ENCODE measurements at places on chromosomes 1 and 21.
A peak's percentile ranks its signal among the peaks of the same experiment; 100 is the strongest.

DNA sequence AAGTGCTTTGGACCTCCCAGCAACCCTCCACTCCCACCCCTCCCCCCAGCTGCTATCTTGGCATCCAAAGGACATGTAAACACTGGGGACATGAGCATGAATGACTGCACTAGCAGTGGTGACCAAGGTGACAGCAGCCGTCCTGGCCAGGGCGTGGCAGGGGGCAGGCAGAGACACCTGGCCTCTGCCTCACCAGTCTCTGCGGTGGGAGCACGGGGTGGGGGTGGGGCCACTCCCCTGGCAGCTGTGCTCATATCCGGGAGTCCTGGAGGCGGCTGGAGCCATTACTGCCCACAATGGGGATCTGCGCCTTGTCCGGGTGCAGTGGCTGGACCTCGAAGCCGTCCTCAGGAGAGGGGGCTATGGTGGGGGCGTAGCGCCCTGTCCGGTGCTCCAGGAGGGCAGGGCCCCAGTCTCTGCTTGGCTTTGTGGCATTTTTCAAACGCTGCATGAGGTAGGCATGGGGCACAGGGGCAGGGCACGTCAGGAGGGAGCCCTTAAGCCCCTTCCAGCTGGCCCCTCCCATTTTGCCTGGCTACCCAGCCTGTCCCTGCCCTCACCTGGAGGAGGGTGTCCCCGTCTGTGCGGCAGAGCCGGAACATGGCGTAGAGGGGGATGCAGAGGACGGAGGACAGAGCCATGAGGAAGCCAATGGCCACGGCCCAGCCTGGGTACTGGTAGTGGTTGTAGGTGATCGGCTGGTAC is 6.0 kb downstream of the CCDC24 start:
- no peak for DNase-seq

- peak; percentile 33 for DNase-seq
Measured at GRCh38 chr1:156750711-156751450, 594 bp downstream of the HDGF start.

- DNase-seq, result no peak
Measured at GRCh38 chr1:36855699-36856494, 178.4 kb downstream of the GRIK3 start.

DNA sequence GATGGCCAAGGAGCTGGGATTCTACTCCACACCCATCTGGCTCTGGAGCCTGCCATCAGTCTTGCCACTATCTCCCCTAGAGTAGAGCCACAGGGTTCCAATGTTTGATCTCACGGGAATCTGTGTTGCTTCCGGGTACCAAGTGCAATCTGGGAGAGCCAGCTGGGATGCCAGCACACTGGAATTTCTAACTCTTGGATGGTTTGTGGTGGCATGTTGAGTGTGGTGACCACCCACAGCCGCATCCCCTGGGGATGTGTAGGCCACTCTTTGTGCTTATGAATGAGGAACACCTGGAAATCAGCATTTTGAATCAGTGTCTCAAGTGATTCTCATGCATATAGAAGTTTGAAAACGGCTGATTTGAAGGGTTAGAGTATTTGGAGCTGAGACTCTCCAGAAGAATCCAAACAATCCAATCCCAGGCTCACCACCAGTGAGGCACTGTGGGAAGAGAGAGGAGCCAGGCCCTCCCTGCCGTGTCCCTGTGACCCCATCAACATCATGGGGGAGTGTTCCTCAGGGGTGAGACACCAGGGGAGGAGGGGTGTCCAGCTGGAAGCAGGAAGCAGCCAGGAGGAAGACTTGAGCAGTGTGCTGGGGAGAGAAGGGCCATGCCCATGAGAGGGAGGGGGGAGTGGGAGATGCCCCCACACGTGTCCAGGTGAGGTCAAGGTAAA is 13.4 kb downstream of the FBLIM1 start:
- DNase-seq, result no peak

DNA sequence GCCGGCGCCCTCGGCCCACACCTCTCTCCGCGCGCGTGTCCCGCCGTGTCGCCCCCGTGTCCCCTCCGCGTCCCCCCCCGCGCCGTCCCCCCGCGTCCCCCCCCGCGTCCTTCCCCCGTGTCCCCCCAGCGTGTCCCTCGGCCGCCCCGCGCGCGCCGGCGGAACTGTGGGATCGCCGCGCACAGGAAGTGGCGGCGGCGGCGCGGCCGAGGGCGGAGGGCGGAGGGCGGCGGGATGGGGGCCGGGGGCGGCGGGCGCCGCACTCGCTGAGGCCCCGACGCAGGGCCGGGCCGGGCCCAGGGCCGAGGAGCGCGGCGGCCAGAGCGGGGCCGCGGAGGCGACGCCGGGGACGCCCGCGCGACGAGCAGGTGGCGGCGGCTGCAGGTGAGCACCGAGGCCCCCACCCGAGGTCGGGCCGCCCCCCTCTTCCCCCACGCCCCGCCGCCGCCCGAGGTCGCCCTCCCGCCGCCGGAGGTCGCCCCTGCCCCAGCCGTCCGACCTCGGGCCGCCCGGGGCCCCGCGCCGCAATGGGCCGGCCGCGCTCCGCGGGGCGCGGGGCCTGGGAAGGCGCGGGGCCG is at the start of gene AGPAT3:
AGPAT3 (plus strand) TSS at position 262 of the 578 bp plus-strand sequence. CDS start 94,459 bp downstream, outside the sequence.
- peak; percentile 34 for DNase-seq

DNA sequence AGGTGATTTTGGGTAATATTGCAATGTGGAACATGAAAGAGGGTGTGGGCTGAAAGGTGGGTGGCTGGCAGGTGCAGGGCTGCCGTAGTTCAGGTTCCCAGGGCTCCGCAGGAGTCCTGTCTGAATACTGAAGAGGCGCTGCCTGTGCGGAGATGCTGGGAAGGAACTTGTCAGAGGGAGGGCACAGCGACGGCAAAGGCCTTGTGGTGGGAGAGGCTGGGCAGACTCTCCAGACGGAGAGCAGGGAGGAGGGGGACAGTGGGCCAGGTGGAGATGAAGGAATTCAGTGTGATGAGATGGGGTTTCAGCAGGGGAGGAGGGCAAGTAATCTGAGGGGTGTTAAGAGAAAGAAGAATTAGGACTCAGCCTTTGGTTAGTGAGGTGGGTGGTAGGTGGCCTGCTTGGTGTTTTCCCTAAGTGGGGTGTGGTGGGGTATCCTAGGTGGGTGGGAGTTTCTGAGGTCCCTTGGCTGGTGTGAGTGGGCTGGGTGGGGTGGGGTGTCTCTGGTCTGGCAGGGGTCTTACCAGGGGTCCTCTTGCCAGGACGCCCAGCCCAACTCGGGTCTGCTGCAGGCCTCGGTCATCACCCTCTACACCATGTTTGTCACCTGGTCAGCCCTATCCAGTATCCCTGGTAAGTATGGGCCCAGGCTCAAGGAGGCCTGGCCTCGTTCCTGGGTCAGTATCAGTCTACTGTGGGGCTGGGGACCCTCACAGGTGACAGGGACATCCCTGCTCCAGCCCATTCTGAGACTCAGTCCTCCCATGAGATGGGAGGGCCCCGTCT is 15.6 kb downstream of the SERINC2 start:
- DNase-seq, result no peak

DNA sequence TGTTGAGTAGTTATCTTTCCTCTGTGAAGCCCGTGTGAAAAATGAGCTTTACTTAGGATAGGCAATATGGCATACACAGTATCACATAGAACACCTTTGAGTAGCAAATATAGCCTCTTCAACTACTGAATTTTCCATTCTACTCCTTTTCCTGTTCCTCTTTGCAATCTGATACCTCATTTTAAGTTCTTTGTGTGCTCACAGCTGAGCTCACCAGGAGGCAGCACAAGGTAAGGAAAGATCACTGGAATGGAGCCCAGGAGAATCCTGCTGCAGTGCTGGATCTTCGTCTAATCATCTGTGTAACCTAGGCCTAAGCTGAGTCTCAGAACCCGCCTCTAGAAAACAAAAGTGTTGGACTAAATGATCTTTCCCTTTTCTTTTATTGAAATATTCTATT is 171.0 kb downstream of the LRRC40 start:
- no peak for DNase-seq

GRCh38 chr1:95233319-95233736 is 682 bp upstream of the RWDD3 start:
- DNase-seq, result no peak

DNA sequence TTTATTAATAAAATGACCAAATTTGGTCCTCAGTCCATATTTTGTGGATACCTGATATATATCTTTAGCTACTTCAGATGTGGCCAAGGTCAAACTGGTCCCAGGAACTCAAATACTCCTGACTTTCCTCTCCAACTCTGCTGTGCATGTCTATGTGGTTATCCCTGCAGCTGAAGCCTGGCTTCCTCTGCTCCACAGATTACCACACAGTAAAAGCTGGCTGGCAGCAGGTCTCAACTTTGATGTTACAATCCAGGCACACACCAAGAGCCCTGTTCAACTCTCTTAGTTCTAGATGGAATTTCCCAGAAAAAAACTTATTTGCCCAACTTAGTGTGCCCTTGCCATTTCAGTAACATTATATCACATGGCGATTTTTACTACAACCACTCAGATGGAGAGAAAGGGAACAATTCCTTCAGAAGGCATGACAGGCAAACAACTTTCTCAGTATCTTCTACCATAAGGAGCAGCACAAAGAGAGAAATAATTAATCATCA is 479.5 kb downstream of the PLPP3 start:
- no peak for DNase-seq

DNA sequence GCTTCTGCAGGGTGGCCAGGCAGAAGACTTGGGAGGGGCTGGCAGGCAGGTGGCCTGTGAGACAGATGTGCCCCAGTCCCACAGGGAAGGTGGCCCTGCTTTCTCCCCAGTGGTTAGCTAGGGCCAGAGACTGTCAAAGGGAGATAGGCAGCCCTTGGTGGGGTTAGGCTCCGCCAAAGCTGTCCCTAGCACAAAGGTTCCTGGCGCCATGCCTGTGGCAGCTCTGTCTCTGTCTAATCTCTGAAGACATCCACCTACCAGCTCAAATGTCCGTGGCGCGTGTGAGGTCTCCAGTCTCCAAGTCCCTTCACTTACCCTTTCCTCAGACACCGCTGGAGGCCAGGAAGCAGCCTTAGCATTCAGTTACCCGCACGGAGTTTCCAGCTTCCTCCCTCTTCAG is 17.7 kb downstream of the TCP10L start:
- no peak for DNase-seq

DNA sequence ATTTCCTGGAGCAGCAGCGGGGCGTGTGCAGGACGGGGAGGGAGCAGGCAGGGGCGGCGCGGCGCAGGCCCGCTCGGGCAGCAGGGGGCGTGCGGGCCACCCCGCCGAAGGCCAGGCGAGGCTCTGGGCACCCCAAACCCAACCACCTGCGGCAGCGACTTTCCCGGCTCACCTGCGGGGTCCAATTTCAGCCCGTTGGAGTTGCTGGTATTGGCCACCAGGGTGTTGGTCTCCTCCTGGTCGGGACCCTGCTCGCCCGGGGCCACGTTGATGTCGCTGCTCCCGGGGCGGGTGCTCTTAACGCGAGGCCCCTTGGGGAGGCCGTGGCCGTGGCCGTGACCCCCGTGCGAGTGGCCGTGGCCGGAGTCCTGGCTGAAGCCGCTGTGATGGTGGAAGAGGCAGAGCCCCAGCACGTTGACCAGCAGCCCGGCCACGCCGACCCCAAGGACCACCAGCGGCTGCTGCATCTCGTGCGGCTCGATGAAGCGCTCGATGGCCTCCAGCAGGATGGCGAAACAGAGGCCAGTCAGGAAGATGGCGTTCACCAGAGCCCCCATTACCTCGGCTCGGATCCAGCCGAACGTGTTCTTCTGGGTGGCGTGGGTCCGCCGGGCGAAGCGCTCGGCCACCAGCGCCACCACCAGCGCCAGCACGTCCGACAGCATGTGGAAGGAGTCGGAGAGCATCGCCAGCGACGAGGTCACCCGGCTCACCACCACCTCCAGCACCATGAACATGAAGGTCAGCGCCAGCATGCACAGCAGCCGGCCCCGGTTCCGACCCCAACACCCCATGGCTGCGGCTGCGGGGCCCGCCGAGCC is 932 bp downstream of the SLC30A1 start:
- DNase-seq, result peak; percentile 60

DNA sequence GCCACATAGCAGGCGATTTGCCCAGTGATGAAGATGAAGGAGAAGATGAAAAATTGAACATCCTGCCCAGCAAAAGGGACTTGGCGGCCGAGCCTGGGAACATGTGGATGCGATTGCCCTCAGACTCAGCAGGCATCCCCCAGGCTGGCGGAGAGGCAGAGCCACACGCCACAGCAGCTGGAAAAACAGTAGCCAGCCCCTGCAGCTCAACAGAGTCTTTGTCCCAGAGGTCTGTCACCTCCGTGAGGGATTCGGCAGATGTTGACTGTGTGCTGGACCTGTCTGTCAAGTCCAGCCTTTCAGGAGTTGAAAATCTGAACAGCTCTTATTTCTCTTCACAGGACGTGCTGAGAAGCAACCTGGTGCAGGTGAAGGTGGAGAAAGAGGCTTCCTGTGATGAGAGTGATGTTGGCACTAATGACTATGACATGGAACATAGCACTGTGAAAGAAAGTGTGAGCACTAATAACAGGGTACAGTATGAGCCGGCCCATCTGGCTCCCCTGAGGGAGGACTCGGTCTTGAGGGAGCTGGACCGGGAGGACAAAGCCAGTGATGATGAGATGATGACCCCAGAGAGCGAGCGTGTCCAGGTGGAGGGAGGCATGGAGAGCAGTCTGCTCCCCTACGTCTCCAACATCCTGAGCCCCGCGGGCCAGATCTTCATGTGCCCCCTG is 3.3 kb downstream of the ZBTB18 start:
- DNase-seq, result no peak

DNA sequence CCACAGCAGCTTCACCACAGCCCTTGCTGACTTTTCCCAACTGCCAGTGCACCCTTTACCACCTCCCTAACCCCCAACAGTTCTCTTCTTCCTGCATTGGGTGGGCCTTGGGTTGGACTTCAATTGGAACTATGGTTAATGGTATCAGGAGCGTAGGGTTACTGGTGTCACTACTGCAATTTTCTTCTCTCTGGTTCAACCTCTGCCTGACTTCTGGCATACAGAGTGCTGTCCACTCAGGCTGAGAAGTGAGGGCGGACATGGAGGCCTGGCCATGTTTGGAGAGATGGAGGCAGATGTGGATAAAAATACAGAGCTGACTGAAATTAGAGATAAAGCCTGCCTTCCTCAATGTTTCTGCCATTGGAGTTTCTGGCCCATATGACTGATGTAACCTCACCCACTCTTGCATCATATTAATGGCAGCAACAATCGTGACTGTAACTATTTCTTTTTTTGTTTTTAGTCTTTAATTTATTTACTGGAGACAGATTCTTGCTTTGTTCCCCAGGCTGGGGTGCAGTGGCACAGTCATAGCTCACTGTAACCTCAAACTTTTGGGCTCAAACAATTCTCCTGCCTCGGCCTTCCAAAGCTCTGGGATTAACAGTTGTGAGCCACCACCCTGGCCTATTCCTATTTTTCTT is 87.8 kb downstream of the NAV1 start:
- no peak for DNase-seq

DNA sequence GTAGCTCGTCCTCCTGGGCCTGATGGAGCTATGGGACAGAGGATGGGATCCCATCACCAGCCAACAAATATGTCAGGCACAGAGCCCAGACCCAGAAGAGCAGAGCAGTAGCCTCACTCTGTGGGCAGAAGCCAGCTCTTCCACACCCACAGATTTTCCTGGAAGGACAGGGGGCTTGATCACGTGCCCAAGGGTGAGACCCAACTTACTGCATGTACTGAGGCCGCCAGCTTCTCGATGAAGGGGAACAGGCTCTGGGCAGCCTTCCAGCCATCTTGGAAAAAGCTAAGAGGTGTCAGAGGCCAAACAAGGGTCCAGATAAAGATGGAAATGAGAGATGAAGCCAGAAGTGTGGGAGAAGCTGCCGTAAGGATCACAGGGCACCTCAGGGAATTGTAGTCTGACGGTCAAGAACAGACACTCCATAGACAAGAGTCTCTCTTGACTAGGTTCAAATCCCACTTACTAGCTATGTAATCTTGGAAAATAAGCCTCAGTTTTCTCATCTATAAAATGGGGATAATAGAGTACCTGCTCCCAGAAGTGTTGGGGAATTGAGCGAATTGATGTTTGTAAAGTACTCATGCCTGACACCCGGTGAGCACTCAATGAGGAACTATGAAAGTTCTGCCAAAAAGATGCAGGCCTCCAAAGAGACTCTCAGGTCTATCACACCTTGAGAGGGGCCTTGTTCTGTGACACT is 17.0 kb upstream of the TCEA3 start:
- DNase-seq, result no peak
